ENCODE measurements at places on chromosomes 16 and 17.
A peak's percentile ranks its signal among the peaks of the same experiment; 100 is the strongest.

DNA sequence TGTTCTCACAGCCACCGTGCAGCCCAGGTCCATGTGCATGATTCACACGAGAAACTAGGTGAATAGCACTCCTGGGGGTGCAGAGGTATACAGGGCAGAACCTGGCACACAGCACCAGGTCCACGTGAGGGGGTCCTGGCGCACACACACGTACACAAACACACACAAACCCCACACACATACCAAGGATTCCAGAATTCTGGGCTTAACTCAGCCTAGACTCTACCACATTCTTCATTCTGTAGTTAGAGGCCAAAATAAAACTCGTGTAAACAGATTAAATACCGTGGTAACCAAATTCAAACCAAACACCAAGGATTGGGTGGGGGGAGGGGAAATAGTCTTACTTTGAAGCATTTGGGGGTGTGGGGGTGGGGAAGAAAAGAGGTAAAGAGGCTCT is 58.5 kb downstream of the XYLT1 start:
- no peak overlapping the region for H3K4me3 ChIP-seq
- DNase-seq = no peak
- H3K27ac ChIP-seq = no peak overlapping the region
- H3K4me1 ChIP-seq = no peaks in the 10 kb centered on the region

DNA sequence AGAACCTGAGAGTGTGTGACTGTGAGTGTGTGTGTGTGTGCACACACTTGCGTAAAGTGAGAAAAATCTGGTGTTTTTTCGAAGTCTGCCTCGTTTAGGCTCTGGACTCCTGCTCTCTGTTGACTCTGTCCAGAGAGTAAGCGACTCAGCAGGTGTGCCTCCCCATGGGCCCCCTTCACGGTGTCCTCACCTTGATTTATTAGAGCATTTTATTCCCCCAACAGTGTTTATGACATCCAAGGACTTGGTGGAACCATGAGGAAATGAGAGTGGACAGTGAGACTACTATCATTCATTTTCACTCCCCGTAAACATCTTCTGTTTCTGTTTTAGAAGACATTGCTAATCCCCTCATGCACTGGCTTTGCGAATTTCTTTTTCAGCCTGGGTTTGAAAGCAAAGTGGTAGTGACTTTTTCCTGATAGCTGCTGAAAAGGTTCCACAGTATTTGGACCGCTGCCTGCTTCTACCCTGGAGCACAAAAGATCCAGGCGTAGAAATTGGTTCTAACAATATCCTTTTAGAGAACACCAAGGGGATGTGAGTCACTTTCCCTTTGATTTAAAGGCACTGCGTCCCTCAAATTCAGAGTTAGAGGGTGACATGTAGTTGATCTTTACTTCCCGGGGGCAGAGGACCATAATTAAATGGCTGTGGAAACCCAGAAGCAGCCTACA is 218.2 kb downstream of the WWOX start:
- no peaks in the 10 kb centered on the region for H3K4me1 ChIP-seq
- no peak for DNase-seq
- no peak overlapping the region for H3K27ac ChIP-seq
- H3K27me3 ChIP-seq = no peaks in the 10 kb centered on the region
- no peaks in the 10 kb centered on the region for H3K36me3 ChIP-seq
- no peak overlapping the region for H3K4me3 ChIP-seq

- H3K27ac ChIP-seq = no peak overlapping the region
- no peaks in the 10 kb centered on the region for H3K36me3 ChIP-seq
- H3K4me1 ChIP-seq = no peaks in the 10 kb centered on the region
- DNase-seq = no peak
- H3K27me3 ChIP-seq = no peaks in the 10 kb centered on the region
These were observed 9.1 kb downstream of the LDHD start for GRCh38 chr16:75107505-75107904.

DNA sequence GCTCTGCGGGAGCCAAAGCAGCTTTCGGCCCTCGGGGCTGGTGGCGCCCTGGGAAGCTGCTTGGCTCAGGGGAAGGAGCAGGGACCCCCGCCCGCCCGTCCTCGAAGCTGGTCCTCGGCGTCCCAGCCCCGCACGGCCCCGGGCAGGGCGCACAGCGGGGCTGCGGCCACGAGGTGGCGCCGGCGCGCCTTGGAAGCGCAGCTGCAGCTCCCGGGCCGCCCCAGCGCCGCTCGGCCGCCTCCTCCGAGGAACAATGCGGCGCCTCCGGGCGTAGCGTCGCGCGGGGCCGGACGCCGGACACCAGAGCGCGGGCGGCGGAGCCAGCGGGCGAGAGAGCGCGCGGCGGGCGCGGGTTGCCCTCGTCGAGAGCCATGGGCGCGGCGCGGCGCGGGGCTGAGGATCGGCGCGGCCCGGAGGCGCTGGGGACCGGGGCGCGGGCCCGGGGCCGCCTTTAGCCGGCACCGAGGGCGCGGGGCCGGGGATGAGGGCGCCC is at the start of gene MGAT5B:
Gene MGAT5B (plus strand): TSS at position 229 of the 493 bp plus-strand sequence. CDS start 626 bp downstream, outside the sequence.
- H3K4me3 ChIP-seq = peak within 1 kb of the TSS; percentile 18
- peaks cover 20% of the 10 kb centered on the region for H3K27me3 ChIP-seq
- no peaks in the 10 kb centered on the region for H3K36me3 ChIP-seq
- no peak within 1 kb of the TSS for H3K27ac ChIP-seq
- peak; percentile 67 for DNase-seq

- H3K27me3 ChIP-seq = no peaks in the 10 kb centered on the region
- H3K4me3 ChIP-seq = peak overlapping the region; percentile 69
- H3K4me1 ChIP-seq = peaks cover 11% of the 10 kb centered on the region
These were observed 498 bp downstream of the PKMYT1 start for GRCh38 chr16:2979669-2980226.

GRCh38 chr17:81866440-81867169 is 4.5 kb downstream of the ARHGDIA start:
- no peaks in the 10 kb centered on the region for H3K27me3 ChIP-seq
- DNase-seq = no peak
- no peaks in the 10 kb centered on the region for H3K36me3 ChIP-seq
- peak overlapping the region; percentile 96 for H3K27ac ChIP-seq
- peaks cover 20% of the 10 kb centered on the region for H3K4me1 ChIP-seq
- no peak overlapping the region for H3K4me3 ChIP-seq
